Fibroblast of skin of back (primary cell): ENCODE measurements at places on chromosomes 7 and 10.

- peak; percentile 84 for DNase-seq
Measured at GRCh38 chr10:60816628-60817397, 38.5 kb downstream of the CDK1 start.

DNA sequence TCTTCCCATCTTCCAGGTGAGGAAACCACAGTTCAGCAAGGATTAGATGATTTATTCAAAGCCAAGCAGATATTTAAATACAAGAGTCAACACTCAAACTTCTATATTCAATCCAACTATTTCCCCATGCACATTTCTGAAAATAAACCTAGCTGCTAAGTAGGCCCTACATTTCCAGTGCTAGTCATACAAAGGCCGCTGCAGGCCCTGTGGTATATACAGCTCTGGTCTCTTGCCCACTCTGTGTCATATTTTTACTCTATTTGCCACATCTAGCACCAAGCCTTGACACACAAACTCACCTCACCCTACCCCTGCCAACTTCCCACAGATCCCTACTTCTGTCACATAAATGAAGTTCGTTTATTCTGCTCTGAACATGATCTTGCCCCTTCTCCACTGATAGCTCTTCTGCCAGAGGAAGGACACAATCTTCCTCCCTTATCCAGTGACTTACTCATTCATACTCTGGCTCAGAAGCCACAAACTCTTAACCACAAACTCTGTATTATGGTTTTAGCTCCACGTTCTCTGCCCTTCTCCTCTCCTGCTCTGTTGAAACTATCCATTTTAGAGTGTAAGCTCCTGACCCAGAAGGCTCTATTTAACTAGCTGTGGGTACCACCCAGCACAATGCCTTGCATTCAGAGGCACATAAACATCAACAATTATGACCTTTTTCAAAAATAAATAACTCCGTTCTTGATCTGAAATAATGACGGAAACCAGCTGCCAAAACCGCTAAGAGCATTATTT, 180.7 kb downstream of the CPEB3 start:
- DNase-seq: peak; percentile 43

GRCh38 chr7:39758234-39758970, 135.0 kb downstream of the RALA start:
- DNase-seq: no peak

GRCh38 chr10:86961481-86962091, 3.2 kb downstream of the SNCG start:
- DNase-seq: no peak

DNA sequence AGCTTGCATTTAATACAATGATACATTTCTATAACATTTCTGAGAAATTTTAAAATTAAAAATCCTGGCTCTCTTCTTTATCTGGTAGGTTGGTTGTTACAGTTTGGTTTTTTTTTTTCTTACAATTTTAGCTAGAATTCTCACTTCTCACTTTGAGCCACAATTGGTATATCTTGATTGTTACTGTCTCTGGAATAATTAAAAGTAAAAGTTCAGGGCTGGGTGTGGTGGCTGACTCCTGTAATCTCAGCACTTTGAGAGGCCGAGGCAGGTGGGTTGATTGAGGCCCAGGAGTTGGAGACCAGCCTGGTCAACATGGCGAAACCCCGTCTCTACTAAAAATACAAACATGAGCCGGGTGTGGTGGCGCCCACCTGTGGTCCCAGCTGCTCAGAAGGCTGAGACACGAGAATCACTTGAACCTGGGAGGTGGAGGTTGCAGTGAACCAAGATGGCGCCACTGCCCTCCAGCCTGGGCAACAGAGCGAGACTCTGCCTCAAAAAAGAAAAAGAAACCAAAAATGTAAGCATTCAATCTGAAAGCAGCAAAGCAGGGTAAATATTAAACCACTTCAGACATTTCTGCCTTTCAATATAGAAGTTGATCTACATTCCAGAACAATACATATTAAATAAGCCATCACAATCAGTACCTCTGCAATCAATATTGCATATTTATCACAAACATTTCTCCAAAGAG, 88.6 kb upstream of the PFKP start:
- no peak for DNase-seq

DNA sequence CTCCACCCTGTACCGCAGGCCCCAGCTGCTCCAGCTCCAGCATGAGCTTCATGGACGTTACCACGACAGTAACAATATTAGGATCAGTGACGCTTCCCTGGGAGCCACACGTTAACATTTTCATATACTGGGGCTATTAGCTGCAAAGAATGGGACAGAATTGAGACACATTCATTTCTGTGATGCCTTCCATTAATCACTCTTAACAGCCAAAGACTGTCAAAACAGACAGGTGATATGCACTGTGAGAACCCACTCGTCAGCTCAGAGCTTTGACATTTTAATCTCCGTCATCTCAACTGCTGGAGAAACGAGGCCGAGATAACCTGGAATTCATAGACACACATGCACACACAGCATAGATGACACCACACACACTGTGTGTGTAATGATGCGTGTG, 408.4 kb upstream of the SHH start:
- no peak for DNase-seq

DNA sequence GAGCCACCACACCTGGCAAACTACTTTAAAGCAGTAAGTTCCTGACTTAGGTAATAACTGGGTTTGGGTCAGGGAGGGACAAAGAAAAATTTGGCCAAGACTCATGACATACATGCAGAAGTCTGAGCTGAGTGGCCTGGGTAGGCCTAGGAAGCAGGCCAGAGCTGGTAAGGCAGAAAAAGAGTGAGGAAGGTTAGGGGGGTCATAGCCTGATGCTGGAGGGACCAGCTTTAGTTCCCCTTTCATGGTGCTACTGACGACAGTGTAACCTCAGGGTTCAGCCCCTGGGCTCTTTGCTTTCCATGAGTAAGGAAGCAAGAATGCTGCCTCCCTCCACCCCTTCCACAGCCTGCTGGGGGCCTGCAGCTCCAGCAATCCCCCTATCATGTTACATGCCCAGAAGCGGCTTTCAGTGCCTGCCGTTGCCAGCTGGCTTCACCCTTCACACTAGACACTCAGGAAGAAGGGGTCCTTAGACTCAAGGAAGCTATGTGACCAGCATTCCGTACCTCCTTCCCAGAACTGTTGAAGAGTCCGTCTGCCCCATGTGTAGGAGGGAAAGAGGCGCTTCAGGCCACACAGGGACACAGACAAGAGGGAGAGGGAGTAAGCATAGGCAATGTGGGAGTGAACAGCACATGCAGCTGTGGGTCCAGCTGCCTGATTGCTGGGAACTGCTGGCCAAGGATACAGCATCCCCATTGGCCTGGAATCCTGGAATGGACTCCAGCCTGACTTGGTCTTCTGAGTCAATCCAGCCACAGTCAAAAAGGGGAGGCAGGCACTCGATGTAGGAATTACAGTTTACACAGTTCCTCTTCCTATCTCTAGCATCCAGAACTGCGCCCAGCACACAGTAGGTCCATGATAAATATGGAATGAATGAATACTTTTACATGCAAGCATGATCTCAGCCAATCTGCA, 4.1 kb upstream of the PLAU start:
- DNase-seq: peak; percentile 98

DNA sequence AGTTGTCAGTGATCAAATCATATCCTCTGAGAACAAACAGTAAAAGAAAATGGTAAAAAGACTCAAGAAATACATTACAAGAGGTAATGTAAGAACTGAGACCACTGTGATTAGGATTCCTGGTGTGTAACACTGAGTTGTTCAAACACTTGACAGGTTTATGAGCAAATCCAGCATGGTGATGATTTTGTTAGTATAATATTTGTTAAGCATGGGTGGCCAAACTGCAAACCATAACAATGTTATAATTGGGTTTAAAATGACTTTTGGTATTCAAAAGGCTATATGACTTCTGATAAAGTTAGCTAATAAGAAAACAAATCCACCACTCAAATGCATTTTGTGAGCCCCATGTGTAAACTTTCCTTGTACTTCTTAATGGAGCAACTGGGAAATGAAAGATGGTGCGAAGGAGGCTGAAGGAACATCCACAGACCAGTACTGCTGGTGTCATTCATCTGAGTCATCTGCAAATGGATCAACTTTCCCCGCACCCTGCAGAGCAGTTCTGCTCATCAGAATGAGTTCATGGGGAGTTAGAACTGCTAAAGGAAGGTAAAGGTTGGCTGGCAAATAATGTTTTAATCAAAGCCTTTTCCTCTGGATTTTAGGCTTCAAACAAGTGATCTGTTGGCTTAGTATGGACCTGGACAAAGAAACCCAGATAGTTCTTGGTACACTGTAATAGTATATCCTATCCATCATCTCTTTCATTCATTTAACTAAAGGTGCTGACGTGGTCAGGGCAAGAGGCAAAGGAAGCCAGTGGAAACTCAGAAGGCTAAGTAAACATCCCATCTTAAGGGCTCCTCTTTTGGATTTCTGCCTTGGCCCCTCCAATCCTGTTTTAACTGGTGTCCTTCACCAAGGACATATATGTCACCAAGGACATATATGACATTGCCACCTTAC, 45.0 kb downstream of the AFAP1L2 start:
- peak; percentile 50 for DNase-seq

- no peak for DNase-seq
Measured at GRCh38 chr7:31000161-31000693, 36.5 kb downstream of the GHRHR start.

- peak; percentile 86 for DNase-seq
Measured at GRCh38 chr7:114345494-114345893, 69.1 kb upstream of the FOXP2 start.

- DNase-seq: no peak
Measured at GRCh38 chr7:37943905-37944736, 23.7 kb downstream of the EPDR1 start.

GRCh38 chr10:60387531-60387930, 2.1 kb downstream of the ANK3 start:
- DNase-seq: no peak

DNA sequence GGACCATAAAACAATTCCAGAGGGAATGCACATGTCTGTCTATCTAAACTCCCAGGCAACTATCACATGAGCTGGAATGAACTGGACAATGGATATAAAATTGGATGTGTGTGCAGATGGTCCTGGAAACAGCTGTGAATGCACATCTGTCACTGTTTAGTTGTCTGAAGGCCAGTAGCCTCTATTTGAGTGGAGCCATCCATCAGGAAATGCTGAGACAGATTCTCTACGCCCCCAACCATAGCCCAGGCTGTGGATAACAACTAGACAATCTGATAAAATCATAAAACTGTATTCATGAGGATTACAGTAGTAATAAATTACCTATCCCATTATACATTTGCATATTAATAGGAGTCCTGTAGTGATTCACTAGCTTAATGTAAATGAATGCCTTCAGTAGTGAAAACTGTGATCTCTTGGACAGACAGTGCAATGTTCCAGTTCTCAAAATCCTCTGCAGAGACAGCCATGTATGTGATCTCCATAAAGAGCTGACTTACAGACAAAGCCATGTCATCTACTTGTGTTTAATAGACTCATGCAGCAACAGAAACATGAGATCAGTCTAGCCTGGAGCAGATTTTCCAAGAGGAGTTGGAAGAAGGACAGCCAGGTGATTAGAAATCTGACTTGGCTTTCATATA, 907.6 kb downstream of the KCNMA1 start:
- DNase-seq: no peak

DNA sequence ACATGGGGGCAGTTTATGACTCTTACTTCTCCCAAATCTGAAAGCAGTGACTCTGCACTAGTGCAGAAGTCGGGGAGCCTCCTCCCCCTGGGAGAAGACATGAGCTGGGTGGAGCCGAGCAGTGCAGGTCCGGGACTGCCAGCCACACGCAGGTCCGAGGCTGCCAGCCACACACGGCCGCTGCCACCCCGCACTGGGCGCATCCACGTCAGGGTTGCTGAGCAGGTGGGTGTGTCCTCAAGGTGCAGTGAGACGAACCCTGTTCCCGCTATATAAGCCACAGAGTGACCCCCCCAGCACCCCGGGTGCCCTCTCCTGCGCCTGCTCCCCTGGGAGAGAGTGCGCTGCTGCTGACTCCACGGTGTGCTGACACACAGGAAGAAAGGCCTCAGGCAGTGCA, 430.2 kb downstream of the PTPRN2 start:
- DNase-seq: no peak

- no peak for DNase-seq
Measured at GRCh38 chr10:85786401-85786899, 580.1 kb downstream of the GRID1 start.

- no peak for DNase-seq
Measured at GRCh38 chr10:123726836-123727235, 60.7 kb downstream of the GPR26 start.

DNA sequence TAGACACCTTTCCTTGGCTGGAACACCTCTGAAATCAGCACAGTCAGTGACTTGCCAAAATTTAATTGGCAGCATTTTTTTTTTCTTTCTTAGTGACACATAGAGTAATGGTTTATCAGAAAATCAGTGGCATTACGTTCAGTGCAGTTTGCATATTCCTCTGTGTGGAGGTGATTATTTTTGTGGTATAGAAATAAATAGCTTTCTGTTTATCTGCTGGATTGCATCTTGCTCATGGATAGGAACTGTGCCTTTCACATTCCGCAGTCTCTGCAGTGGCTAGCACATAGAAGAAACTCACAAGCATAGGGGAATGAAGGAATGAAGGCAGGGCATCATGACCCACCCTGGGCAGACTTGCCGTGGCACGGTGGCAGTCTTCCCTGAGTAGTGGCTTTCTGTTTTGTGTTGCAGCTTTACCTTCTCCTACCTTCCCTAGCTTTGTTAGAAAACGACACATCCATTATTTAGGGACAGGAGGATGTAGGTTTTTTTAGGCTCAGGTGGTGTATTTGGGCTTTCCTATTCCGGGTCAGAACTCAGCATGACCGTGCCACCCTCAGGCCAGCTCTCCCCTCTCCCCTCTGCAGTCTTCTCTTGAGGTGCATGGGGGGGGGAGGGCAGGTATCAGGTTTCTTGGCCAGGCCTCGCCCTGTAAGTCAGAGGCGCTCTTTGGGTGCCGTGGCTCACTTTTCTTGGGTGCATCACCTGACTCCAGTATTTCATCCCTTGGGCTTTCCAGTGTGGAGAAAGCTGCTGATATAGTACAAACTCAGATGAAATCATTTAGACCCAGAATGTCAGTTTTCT, 112.5 kb upstream of the GJD4 start:
- no peak for DNase-seq

DNA sequence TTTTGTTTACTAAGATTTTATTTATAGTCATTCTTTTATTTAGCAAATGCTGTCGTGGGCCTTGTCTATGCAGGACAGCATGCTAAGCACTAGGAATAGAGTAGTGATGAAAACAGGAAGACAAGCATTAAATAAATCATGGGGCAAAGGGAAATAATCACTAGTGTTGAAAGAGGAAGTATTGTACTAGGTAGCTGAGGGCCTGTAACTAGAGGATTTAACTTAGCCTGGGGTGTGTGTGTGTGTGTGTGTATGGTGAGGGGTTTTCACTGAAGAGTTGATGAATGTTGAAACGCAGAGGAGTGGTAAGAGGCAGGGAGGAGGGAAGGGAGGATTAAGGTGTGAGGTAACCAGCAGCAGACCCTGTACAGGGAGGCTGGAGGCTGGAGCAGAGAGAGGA, 446.4 kb downstream of the SDK1 start:
- DNase-seq: no peak

DNA sequence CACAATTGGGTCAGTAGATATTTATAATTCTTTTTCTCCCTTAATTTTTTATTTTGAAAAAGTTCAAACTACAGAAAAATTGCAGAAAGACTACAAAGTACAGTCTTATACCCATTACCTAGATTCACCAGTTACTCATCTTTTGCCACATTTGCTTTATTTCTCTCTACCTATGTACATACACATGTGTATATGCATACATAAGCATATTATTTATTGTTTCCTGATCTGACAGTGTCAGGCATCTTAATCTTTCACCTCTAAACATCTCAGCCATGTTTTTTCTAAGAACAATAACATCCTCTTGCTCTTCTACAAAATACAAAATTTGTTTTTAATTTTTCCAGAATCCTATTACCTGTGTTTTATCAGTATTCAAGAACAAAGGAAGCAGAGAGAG, 68.4 kb upstream of the OIT3 start:
- DNase-seq: no peak

- DNase-seq: peak; percentile 87
Measured at GRCh38 chr10:71255808-71256660, 43.7 kb downstream of the UNC5B start.
